GM03348 (cell line): ENCODE measurements at places on chromosomes 11 and 22.
A peak's percentile ranks its signal among the peaks of the same experiment; 100 is the strongest.

DNA sequence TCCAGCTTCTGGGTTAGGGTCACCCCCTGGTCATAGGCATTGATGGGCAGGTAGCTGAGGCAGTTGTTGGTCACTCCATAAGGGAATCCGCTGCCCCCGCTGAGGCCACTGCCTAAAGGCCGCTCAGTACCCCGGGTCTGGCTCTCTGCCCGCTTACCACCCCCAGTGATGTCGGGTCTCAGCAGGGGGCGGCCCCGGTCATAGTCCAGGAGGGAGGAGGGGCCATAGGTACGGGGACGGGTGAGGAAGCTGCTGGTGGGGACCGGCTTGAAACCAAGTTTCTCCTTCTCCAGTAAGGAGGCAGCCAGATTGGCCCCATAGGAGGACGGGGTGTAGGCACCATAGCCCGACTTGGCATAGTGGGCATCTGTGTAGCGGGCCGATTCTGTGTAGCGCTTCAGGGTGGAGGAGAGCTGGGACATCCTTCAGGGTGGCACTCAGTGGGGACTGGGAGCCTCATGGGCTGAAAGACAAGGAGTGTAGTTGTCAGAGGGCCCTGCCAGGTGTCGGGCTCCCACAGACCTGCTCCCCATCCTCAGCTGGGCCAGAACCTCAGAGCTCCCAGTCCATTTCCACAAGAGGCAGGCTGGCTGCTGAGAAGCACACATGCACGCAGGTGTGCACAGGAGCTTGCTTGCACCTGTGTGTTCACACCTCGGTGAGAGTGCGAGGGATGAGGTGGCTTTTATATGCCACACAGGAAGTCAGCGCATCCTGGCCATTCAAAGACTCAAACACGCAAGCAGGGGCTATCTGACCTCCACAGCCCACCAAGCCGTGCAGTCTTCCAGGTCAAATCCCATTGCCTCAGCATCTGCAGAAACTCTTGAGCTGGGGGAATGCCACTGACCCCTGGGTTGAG lies 8.2 kb downstream of the USP2 start:
- no peak for DNase-seq

DNA sequence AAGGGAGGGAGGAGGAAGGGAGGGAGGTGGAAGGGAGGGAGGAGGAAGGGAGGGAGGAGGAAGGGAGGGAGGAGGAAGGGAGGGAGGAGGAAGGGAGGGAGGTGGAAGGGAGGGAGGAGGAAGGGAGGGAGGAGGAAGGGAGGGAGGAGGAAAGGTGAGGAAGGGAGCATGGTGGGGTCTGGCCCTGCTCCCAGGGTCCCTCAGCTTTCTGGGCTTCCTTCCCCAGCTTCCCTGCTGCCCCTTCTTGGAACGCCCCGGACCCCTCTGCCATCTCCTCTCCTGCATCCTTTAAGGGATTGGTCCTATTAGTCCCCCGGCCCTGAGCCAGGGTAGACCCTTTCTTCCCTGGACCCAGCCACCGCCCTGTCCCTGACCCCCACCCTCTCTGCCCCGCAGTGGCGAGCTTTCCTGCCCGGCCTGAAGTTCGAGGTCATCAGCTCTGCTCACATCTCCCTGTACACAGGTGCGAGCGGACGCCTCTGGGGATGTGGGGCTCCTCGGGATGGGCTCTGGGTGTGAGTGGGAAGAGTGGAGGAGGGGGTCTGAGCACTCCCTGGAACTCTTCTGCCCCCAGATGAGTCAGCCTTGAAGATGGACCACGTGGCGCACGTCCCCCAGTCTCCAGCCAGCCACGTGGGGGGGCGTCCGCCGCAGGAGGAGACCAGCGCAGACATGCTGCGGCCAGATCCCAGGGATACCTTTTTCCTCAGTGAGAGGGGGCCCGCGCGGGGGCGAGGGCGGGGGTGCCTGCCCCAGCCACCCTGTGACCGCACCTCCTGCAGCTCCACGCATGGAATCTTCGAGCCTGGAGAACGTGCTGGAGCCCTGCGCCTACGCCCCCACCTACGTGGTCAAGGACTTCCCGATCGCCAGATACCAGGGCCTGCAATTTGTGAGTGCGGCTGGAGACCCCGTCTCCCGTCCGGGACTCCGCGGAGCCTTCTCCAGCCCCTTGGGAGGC lies 6.0 kb downstream of the B4GALNT4 start:
- DNase-seq, result no peak

- DNase-seq, result no peak
These were observed 86.5 kb upstream of the B3GAT1 start for GRCh38 chr11:134498326-134499139.

GRCh38 chr11:125626288-125626950 lies 1.5 kb downstream of the CHEK1 start:
- no peak for DNase-seq

DNA sequence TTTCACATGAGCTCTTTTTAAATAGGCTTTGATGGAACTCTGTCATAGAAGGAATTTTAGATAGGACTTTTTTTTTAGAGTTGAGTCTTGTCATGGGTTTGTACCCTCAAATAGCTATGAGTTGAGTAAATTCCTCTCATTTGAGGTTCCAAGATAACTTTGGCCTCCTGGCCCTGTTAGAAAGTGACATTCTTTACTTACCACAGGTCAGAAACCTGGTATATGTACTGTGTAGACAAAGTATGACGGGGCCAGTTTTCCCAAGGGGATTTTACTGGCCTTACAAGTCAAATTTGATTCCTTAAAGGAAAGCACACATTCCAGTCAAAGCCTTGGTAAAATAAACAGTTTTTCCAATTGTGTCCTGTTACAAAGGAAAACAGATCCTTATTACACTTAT lies 729.3 kb upstream of the LUZP2 start:
- DNase-seq, result no peak

- DNase-seq, result peak; percentile 90
These were observed 106.7 kb upstream of the ASPHD2 start for GRCh38 chr22:26322179-26322905.

- no peak for DNase-seq
These were observed 1.0 kb upstream of the PLAAT2 start for GRCh38 chr11:63564056-63564774.

DNA sequence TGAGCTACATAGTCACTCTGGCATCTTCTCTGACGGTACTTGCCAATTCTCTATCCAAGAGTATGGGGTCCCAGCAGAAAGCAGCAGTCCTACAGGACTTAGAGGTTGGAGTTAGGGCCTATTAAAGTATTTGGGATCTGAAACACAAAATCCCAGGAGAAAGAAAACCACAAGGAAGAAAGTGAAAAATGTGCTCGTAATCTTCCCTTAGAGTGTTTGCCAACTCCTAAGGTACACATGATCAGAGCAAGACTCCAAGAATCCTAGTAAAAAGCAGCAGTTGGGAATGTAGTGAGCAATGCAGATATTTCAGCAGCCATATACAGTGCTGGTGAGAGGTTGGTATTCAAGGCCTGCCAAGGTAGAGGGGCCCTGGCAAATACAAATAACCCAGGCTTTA lies 71.6 kb downstream of the EXT2 start:
- no peak for DNase-seq

- DNase-seq, result no peak
These were observed 15.2 kb upstream of the BBOX1 start for GRCh38 chr11:27025312-27025955.

DNA sequence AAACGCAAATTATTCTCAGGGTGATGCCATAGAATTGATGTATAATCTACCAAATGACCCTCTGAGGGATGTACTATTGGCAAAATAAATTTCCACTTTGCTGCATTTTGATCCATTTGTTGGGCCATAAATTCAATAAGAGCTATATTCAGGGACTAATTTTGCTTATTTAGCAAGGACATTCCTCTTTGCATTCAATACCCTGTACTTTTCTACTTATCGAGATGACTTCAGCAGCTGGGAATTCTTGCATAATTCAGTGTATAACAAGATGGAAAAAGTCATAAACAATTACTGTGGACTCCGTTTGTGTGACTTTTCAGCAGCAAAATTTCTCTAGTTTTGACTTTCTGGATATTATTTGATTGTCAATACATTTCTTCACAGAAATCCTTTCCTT lies 744.7 kb upstream of the CCDC179 start:
- DNase-seq, result no peak

GRCh38 chr11:117625237-117625636 lies 171.8 kb downstream of the DSCAML1 start:
- no peak for DNase-seq

GRCh38 chr11:977830-978720 lies 52.4 kb downstream of the AP2A2 start:
- no peak for DNase-seq

- no peak for DNase-seq
These were observed 34.2 kb upstream of the PCF11 start for GRCh38 chr11:83122766-83123165.

- DNase-seq, result peak; percentile 82
These were observed 6.9 kb downstream of the DPAGT1 start for GRCh38 chr11:119094816-119095065.

DNA sequence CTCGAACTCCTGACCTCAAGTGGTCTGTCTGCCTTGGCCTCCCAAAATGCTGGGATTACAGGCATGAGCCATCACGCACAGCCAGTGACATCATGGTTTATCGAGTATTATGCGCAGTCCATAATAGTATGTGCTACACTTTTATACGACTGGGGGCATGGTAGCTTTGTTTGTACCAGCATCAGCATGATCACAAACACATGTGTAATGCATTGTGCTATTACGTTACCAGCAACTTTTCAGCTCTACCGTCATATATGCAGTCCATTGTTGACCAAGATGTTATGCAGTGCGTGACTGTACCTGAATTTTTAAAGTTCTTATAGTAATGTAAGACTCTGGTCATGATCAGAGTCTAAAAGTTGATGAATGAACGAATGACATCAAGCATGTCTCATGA lies 67.9 kb downstream of the ZC3H12C start:
- DNase-seq, result no peak
